ENCODE measurements at places on chromosomes 6 and 20. TPM values are rescaled to one million over a fixed set of nuclear protein-coding genes. Genes with fewer than 3 reads are reported as not detected.
A peak's percentile ranks its signal among the peaks of the same experiment; 100 is the strongest.

DNA sequence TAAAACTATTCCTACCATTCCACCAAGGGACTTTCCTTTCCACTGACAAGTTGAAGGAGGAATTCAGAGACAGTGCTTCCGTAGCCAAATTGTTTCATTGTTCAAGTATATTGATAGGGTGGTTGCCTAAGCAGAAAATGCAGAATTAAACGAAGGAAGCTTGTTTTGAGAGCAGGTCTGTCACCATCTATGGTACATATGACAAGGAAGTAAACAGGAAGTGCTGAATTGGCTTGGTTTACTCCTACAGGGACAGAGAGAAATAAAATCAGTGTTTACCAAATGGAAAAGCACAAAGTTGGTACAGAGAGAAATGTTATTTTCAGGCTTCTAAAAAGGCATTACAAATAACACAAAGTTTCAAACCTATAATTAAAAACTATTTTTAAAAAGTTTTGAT lies 421.8 kb downstream of the CDC5L start:
- DNase-seq: no peak

Gene RCAN2
- not detected for total RNA-seq

DNA sequence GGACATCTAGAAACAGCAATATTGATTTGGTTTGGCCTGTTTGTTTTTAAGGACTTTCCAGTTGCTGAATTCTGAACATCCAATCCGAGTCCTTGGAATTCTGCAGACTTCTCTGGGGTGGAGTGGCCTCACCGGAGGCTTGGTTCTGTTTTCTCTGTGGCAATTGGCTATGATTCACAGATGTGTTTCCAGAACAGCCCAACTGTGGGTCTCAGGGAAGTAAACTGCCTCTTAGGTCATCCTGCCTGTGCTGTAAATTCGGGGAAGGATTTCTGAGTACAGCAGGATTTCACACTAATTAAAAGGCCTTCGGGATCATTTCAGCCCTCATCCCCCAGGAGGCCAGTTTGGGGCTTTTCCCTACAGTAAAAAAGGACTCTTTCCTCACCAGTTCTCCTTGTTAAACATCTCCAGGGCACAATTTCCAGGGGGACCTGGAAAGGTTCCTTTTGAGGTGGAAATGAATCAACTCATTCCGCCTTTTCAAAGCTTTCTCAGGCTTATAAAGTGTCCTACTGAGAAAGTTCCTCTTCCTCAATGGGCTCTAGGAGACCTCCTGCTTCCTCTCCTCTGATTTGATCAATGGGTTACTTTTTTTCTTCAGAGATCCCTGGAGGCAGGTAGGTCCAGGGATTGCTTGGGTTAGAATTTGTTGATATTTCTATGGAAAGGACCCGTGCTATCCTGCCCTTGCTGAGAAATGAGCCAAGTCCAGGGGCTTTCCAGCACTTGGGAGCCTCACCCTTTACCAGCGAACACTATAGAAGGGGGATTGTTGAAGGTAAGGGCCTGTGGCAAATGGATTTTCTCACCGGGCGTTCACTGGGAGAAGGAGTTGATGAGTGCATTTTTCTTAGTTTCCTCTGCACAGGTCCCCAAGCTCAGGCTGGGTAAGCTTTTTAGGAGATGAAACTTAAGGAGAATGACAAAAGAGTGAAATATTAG lies 114.6 kb downstream of the CLIC5 start:
- DNase-seq: no peak

Gene TGM6
- total RNA-seq: not detected

- peak; percentile 99 for DNase-seq
These were observed 123.3 kb upstream of the COL21A1 start for GRCh38 chr6:56370561-56371211.

- DNase-seq: peak; percentile 84
These were observed 68.5 kb downstream of the PLEKHG1 start for GRCh38 chr6:150667977-150668716.

Gene NTSR1
- total RNA-seq: under 0.01 TPM

- no peak for DNase-seq
These were observed 19.1 kb downstream of the TRIM38 start for GRCh38 chr6:25981568-25982263.

Gene COX4I2
- total RNA-seq: not detected

Gene MYL9
- 0.60 TPM for total RNA-seq

DNA sequence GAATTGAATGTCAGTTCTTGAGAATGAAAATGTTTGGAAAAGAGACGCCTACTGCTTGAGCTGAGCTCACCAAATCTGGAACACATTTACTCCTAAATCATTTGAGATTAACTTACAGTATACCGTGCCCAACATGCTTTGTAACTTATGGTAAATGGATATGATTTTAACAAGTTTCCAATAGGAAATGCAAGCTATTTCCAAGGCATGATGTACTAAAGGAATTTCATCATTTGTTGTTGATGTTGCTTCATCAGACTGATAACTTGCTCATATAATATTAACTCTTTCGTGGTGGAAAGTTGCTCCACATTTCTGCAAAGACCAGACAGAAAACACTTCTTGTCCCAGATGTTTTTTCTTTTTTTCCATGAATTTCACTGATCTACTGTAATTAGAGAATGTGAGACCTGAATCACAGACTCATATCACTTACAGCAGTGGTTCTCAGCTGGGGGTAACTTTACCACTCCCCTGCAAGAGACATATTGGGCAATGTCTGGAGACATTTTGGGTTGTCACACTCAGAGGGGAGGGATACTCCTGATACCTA lies 116.6 kb upstream of the TRAF3IP2 start:
- no peak for DNase-seq

- DNase-seq: peak; percentile 91
These were observed 2.2 kb downstream of the QKI start for GRCh38 chr6:163416557-163417253.

DNA sequence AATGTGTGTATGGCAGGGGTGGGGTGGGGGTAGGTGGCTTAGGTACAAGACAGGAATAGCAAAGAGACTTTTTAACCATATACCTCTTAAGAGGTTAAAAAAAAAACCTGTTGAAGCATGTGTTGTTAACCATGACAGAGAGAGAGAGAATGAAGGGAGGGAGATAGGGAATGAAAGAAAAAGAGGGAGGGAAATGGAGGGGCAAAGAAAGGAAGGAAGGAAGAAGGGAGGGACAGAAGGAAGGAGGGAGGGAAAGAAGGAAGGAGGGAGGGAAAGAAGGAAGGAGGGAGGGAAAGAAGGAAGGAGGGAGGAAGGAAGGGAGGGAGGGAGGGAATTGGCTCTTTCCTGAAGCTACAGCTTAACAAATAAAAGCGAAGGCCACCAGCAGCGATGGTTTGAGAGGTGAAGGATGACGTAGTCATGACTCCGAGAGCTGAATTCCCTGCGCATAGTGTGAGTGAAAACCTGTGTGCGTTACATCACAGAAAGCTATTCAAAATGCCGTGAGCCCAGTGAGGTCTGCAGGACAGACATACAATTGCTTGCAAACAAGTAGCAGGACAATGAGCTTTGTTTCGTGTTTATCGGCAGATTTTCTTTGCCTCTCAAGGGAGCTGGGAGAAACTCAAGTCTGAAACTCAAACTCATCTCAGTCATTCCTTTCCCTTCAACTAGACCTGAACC lies 88.6 kb upstream of the NEDD9 start:
- no peak for DNase-seq

Gene BHLHE23
- total RNA-seq: not detected

Gene BYSL
- total RNA-seq: 12.6 TPM

DNA sequence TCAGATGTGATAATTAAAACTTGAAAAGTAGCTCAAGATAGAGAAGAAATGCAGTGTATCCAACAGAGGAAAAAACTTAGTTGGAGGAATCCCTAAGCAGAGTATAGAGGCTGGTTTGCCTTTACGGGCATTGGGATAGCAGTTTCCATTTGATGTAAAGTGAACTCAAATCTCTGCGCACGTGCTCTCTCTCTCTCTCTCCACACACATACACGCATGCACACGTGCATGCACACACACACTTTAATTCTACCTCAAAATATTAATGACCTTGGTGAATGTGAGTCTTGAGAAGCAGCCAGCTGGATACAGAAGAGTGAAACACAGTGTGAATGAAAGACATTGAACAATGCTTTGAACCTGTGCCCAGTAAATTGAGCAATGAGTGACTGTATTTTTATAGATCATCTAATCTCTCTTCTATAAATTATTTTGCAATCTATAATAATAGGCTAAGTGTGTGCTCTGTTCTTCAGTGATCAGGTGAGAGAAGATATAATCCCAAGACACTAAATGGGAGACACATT lies 247.7 kb upstream of the FAM83B start:
- DNase-seq: no peak

- DNase-seq: no peak
These were observed 6.0 kb upstream of the SMIM28 start for GRCh38 chr6:138371720-138372119.

Data from lung microvascular endothelial cell (primary cell).